ENCODE measurements at places on chromosomes 1 and 21.
A peak's percentile ranks its signal among the peaks of the same experiment; 100 is the strongest.

DNA sequence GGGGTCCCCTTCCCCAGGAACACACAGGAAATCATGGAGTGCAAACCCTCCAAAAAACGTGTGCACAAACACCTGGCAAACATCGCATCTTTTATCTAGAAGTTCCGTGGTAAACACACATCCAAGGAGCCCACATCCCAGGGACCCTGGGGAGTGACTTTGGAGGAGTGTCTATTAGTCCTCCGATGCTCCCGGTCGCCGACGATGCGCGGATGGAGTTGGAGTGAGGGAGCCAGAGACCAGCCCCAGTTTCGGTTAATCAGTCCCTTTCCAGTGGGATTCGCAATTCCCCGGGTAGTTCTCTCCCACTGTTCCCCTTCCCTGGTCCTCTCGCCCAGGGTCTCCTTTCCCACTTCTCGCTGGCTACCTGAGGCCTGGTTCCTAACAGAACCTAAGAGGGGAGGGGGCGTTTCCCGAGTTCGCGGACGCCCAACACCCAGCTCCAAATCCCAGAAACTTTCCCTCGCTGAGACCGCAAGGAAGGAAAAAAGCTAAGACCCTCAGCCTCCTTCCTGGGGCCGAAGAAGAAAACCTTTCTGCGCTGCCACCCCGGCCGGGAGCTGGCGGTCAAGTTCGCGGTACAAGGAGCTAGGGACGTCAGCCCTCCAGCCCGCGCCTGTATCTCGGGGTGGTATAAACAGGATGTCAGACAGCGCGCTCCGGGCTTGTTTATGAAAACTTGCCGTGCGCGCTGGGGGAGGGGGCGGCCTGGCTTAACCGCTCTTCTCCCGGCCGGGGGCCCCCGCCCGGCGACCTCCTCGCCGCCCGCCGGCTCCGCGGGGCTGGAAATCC is 787 bp downstream of the JAK1 start:
- DNase-seq = no peak

GRCh38 chr1:43849670-43850069 is 83.9 kb upstream of the ARTN start:
- DNase-seq = no peak

DNA sequence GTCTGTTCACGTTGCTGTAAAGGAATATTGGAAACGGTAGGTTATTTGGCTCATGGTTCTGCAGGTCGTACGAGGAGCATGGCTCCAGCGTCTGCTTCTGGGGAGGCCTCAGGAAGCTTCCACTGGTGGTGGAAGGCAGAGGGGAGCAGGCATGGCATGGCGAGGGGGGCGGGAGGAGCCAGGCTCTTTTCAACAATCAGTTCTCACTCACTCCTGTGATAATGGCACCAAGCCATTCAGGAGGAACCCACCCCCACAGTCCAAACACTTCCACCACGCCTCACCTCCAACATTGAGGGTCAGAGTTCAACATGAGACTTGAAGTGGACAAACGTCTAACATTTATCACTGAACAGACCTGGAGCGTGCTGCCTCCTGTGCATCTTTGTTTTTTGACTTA is 141.2 kb downstream of the PGBD5 start:
- DNase-seq = no peak

- no peak for DNase-seq
Observed at GRCh38 chr1:48030696-48031365, 33.6 kb upstream of the TRABD2B start.

DNA sequence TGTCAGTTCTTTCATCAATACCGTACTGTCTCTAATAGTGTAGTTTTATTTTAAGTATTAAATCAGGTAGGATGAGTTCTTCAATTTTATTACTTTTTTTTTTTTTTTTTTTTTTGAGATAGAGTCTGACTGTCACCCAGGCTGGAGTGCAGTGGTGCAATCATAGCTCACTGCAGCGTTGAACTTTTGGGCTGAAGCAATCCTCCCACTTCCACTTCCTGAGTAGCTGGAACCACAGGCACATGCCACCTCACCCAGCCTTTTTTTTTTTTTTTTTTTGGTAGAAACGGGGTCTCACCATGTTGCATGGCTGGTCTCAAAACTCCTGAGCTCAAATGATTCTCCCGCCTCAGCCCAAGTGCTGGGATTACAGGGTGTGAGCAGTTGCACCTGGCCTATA is 44.3 kb downstream of the INAVA start:
- no peak for DNase-seq

DNA sequence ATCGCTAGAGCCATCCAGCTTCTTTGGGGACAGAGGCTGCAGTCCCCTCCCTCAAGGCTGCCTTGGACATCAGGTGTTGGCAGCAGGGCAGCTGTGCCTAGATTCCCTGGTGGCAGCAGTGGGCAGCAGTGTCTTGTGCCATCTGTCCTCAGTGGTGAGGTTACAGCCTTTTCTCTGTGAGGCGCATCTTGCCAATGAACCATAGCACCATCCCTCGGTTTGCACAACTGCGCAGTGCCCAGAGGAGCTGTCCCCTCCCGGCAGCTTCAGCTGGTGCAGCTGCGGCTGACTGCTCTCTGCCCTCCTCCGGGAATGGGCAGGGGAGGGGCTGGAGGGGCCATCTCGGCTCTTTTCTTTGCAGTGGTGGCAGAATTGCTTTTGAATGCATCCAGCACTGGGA is 59.0 kb upstream of the C8B start:
- DNase-seq = no peak

GRCh38 chr1:3563125-3563524 is 48.2 kb downstream of the MEGF6 start:
- DNase-seq = no peak

GRCh38 chr1:97041026-97041425 is 319.4 kb downstream of the PTBP2 start:
- no peak for DNase-seq

- DNase-seq = peak; percentile 64
Observed at GRCh38 chr21:14383596-14384180, 742 bp upstream of the HSPA13 start.

- DNase-seq = no peak
Observed at GRCh38 chr1:107273515-107273914, 132.7 kb downstream of the NTNG1 start.
